Osteocyte (in vitro differentiated cells): ENCODE measurements at places on chromosomes 7 and 10.
A peak's percentile ranks its signal among the peaks of the same experiment; 100 is the strongest.

- no peak for DNase-seq
Measured at GRCh38 chr10:86538547-86538946, 17.0 kb upstream of the WAPL start.

DNA sequence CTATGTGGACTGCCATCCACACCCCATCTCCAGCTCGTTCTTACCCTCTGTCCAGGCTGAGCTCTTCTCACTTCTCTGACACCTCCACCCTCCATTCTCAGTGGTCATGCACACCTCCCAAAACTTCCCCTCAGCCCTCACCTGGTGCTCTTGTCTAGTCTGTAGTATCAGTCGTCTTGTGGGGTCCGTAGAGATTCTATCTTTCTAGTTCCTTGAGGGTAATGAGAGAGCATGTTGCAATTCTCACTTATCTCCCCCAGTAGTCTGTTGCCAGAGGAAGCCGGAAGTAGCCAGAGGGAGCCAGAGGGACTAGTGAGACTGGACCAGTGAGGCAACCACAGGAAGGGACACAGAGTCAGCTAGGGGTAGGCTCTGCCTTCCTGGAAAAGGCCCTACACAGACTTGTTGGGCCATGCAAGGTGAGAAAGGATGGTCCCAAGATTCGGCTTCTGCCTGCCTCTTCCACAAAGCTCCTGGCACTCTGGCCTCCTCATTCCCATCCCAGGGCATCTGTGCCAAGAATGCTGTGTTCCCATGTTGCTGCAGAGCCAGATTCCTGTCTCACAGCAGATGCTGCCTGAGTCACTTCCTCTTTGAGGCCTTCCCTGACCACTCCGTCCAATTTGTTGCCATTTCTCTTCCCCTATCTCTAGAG, 50.6 kb upstream of the DUSP5 start:
- DNase-seq: no peak

GRCh38 chr10:121808835-121809234, 119.0 kb downstream of the ATE1 start:
- no peak for DNase-seq

GRCh38 chr7:22758576-22758975, 31.6 kb downstream of the IL6 start:
- no peak for DNase-seq

DNA sequence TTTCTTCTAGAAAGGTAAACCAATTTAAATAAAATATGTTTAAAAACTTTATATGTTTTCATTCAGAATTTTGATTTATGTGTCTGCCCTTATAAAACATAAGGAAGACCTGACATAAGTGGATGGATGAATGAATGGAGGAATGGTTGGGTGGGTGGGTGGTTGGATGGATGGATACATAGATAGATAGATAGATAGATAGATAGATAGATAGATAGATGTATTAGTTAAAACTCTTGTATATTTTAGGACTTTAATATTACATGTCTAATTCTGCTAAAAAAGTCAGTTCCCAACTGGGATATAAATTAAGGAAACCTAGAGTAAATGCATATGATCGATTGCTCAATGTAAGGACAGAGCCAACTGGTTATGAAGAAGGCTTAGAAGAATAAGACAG, 156.3 kb upstream of the WNT16 start:
- no peak for DNase-seq

DNA sequence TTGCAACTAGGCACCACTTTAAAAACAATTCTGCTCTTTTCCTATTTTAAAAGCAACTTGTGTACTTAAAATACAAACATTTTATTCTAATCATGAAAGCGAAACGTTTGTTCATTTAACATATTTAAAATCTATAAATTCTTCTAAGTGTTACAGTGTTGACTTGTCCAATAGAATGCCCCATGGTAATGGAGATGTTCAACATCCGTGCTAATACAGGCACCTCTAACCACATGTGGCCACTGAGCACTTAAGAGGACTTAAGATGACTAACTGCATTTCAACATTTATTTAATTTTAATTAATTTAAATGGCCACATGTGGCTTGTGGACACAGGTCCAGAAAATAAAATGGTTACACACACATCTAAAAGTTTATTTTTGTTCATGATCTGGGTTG, 115.1 kb downstream of the TPK1 start:
- no peak for DNase-seq

DNA sequence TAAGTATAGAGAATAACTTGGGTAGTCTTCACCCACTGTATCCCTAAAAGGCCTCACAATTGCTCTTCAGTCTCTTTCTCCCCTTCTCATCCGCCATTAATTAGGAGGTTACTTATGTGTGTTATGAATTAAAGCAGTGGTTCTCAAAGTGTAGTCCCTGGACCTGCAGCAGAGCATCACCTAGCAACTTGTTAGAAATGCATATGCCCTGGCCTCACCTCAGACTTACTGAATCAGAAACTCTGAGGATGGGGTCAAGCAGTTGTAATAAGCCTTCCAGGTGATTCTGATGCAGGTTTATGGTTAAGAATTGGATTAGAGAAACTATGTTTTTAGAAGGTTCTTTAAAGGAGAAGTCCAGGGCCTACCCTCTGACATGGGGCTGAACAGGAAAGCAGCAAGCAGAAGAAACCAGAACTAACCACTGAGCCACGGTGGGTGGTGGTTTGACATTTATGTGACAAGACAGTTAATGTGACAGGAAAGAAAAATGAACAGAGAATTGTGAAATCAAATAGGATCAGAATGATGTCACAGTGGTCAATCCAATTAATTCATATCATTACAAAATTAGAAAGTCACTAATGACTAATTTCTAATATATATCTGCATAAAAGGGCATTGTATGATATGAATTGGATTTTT, 37.6 kb downstream of the ENTPD1 start:
- no peak for DNase-seq

- DNase-seq: no peak
Measured at GRCh38 chr7:56125831-56126230, 9.6 kb upstream of the NUPR2 start.

DNA sequence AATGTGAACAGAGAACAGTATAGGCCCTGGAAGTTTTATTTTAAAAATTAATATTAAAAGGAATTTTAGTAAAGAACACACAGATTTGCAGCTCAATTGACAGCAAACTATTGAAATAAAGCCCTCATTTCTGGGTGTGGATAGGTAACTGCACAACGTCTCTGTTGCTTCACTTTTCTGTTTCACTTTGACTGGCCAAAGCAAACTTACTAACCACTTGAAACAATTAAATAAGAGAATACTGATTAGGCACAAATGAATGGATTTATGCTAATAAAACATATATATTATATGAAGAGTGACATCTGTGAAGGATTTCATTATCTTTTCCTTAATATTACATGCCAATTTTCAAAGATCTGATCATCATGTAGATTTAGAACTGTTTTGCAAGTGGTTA, 11.9 kb downstream of the ZNF804B start:
- no peak for DNase-seq

DNA sequence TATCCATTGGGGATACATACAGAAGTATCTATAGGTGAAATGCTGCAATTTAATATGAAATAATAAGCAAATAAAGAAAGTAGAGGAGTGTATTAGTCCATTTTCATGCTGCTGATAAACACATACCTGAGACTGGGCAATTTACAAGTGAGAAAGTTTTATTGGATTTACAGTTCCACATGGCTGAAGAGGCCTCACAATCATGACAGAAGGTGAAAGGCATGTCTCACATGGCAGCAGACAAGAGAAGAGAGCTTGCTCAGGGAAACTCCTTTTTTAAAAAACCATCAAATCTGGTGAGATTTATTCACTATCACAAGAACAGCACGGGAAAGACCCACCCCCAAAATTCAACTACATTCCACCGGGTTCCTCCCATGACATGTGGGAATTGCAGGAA, 82.8 kb upstream of the TRIM24 start:
- DNase-seq: peak; percentile 2

- no peak for DNase-seq
Measured at GRCh38 chr10:31611161-31611560, 292.1 kb downstream of the ZEB1 start.

DNA sequence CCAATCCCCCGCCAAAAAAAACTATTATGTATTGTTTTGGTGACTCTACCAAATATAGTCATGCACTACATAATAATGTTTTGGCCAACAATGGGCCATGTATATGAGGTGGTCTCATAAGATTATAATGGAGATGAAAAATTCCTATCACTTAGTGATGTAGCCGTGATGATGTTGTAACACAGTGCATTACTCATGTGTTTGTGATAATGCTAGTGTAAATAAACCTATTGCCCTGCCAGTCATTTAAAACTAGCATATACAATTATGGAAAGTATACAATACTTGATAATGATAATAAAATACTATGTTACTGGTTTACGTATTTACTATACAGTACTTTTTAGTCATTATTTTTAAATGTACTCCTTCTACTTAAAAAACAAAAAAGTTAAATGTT, 101.5 kb downstream of the SLC25A40 start:
- DNase-seq: no peak

DNA sequence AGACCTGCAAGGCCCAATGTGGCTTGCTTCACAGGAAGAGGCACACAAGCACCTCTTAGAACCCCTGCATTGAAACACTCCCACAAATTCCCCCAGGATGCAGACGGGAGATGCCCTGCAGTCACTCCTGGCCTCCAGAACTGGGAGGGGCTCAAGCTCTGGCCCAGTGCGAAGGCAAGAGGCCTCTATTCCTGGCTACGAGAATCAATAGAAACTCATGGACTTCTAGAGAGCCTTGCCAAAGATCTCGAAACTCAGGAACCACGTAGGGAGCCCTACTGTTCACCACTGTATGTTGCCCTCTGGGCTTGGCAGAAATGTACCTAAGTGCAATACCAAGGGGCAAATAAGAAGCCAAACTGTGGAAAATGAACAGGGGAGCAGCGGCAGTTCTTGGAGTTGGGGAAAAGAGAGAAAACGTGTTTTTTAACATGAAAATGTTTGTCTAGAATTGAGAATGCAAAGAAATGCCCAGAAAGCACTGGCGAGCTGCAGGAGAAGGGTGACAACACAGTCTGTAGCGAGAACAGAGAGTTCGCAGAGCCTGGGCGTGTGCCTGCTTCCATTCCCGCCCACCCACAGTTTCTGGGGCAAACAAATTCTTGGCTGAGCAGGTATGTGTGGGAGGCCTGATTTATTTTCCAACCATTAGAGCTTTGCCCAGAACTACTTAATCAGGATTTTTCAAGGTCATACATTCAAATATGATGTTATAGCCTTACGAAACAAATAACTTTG, 260.5 kb upstream of the KLF14 start:
- no peak for DNase-seq

DNA sequence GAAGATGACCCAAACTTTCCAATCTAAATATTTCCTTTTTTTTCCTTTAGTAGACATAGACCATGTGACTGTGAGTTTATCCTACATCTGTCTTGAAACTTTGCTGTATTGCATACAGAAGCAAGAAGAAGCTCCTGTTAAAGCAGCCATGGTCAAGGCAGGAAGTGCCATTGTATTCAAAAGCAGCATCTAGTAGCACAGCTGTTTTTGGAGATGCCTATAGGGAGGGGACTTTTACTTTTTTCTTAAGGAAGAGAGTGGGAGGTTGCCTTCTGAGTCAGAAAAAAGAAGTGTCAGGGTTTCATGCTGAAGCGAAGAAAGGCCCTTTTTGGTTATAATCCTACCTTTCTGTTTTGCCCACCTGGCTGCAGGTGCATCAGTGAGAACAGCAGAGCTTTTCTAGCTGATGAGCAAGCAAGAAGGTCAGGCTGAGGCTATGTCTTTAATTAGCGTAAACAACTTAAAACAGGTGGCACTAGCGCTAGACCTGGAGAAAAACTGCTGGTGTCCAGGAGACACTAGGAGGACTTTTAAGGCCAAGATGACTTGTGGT, 234.1 kb upstream of the AGK start:
- no peak for DNase-seq

DNA sequence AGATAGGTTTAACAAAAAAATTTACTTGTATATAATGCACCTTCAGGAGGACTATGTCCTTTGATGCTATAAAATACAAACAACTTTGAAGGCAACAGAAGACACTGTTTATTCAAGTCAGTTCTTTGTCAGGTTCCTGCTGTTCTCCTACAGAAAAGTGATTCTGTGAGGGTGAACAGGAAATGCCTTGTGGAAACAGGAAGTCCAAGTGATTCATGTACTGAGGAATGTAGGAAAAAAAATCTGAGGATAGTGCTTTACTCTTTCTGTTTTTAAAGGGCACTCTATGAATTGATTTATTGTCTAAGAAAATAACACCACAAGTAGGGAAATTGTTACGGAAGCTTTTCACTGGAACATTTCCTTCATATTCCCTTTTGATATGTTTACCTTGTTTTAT, 171.9 kb downstream of the HDAC9 start:
- DNase-seq: no peak

- DNase-seq: no peak
Measured at GRCh38 chr7:44505595-44505994, 15.1 kb upstream of the NUDCD3 start.

- DNase-seq: peak; percentile 86
Measured at GRCh38 chr7:134890246-134891240, 95.8 kb upstream of the AGBL3 start.

DNA sequence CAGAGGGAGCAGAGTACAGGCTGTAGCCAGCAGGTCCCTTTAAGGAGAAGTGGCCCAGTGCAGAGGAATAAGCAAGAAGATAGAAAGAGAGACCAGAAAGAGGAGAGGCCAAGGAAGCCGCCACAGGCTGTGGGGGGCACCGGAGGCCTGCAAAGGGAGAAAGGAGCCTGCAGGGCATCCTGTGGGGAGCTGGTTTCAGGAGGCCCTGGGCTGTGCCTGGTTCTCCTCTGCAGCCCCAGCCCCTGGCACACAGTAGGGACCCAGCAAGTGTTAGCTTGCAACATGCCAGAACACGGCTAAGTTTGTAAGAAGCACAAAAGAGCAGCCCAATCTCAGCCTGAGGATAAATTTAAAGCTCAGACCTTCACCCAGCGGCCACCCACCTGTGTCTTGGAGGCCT, 12.3 kb upstream of the C10orf71 start:
- DNase-seq: no peak

- DNase-seq: peak; percentile 93
Measured at GRCh38 chr7:1412322-1413261, 46.7 kb downstream of the MICALL2 start.

DNA sequence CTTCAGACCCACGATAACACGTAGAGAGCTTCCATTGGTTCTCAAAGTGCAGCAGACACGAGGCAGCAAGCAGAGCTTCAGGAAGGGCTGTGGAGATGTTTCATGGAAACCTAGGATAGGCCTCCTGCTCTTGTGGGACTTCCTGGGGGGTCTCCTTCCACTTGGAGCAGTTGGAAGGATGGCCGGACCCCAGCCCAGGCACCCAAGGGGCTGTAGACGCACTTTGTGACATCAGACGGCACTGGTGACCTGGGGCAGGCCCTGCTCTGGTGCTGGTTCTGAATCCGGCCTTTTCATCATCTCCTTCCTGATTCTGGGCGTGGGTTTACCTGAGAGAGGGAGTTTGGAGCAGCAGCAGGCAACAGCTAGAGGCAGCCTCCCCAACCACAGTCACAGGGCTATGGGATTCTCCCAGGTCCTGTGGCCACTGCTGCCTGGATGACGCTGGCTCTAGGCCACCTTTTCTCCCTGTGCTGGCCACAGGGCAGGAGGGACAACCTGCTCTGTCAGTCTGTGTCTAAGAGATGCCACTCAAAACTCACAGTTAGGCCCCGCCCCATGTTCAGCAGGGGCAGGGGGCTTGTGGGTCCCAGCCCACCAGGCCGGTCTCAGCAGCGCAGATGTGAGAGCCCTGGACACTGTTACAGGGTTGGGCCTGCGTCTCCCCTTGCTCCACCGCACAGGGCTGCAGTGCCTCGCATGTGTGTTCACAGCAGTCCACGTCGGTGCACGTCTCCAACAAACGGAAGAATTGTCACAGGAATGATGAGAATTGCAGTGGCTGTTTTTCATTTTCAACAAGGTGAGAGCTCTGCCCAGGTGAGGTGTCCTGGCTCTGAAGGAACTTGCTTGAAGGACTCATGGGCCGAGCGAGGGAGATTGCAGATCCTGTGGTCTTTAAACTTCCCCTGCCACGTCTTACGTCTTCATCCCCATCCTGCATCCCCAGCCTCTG, 569.3 kb downstream of the TCERG1L start:
- DNase-seq: no peak
